Omental fat pad (tissue), 4 donors: ENCODE measurements at places on chromosomes 4 and X.
A peak's percentile ranks its signal among the peaks of the same experiment; 100 is the strongest.

- no peak for DNase-seq
These were observed 231.2 kb upstream of the CPEB2 start for GRCh38 chr4:14771094-14771493.

DNA sequence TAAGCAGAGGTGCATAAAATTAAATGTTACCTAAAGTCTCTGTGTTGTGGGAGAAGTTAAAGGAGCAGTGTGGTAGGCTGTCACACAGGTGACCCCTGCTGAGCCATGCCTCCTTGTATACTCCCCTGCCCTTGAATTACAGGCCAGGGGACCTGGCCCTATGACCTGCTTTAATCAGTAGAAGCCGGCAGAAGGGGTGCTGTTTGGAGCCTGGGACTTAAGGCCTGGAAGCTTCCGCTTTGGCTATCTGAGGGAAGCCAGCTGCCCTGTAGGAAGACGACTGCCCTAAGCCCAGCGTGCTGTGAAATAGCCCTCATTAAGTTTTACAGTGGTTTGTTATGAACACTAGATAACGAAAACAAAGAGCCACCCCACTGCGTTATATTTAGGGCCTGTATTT is 34.1 kb downstream of the SPINK2 start:
- no peak for DNase-seq

- no peak for DNase-seq
These were observed 63.1 kb upstream of the NDP start for GRCh38 chrX:44036336-44036735.

DNA sequence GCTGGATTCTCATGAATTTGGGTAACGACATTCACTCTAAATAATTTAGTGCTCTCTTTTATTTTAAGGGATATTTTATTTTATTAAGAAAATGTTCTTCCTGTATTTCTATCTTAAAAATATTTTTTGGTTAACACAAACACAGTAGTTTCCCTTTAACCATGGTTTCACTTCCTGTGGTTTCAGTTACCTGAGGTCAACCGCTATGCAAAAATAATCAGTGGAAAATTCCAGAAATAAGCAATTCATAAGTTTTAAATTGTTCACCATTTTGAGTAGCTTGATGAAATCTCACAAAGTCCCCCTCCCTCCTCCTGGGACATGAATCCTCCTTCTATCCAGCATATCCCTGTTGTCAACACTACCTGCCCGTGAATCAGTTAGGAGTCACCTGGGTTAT is 71.4 kb downstream of the GBA3 start:
- no peak for DNase-seq

GRCh38 chr4:145299380-145300076 is 119.1 kb upstream of the OTUD4 start:
- DNase-seq: no peak

DNA sequence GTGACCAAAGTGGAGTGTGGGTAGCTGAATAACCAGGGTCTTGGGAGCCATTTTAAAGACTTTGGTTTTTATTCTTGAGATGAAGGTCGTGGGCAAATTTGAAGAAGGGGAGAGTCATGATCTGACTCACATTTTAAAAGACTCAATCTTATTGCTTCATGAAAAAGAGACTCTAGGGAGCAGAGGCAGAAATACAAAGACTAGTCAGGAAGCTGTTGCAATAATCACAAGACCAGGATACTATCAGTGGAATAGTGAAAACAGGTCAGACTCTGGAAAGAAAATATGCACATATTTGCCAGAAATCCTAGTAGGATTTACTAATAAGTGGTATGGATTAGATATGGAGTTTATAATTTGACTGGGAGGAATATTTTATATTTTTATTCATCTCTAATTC is 448.4 kb downstream of the RAPGEF2 start:
- DNase-seq: no peak

DNA sequence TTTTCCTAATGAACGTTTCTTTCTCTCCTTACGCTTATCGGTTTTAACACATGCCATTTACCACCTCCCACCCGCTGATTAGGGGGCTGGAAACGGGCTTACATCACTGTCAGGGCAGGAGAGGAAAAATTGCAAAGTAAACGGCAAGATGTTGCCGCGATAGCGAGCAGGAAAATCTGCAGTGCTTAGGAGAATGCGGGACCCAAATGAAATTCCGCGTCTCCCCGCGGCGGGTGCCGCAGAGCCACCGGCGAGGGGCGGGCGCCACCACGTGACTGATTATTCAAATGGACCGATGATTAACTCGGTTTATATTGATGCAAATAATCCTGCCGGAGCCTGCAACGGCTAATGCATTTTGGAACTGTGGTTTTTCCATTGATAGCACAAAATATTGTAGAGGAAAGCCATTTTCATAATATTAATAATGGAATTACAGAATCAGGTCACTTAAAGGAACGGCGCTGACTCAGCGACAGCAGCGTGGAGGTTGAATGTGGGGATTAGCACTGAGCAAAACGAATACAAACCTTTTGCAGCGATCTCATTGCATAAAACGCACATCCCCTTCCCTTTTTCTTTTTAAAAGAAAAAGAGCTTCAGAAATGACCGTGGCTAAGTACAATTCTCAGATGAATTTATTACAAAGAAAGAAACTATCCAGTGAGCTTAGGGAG is 224.2 kb downstream of the STIM2 start:
- DNase-seq: peak; percentile 28

GRCh38 chrX:43560247-43560946 is 95.7 kb upstream of the MAOA start:
- no peak for DNase-seq

- DNase-seq: no peak
These were observed 282.1 kb downstream of the BCOR start for GRCh38 chrX:39815631-39816030.

DNA sequence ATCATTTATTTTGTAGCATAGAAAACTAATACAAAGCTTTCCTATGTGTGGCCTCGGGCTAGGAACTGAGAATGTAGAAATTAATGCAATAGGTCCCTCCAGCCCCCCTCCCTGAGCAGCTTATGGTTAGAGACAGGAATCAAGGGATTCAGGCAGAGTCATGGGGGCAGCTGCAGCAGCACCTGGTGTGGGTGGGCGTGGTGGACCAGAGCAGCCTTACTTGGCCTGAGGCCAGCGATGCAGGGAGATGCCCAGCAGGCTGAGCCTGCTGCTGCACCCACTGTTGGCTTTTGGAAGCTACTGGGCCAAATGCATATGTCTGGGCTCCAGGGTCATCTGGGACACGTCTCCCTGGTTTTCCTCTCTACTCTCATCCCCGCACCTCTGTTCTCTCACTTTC is 74.0 kb downstream of the STK32B start:
- no peak for DNase-seq

DNA sequence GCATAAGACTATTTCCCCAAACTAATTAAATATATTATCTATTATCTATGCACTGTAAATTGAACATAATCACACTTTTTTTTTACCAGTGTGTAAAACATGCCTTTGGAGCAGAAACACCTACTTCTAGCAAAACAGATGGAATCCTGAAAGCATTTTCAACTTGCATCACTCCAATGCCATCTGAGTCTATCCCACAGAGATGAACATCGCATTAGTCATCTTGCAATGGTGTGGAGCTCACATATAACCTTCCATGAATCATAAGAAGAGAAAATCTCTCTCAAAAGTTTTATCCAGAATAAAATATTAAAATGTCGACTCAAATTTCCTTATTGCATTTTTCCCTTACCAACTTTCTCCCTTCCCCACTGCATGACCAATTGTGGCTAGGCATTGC is 406.7 kb upstream of the ACTRT1 start:
- DNase-seq: no peak

DNA sequence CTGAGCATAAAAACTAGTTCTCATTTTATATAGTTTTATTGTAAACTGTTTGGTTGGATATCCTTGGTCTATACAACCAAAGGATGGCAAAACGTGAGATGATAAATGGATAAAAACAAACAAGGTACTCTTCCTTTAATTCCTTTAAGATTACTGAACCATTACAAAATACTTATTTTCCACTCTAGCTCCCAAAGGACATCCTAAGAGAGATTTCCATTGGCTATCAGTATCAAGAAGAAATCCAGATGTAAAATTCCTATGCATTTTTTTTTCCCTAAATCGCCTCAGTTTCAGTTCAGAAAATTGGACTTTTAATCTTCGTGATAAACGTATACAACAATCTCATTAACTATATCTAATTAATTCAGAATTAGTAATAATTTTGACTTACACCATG is 2.3 kb downstream of the FBXL5 start:
- DNase-seq: no peak

DNA sequence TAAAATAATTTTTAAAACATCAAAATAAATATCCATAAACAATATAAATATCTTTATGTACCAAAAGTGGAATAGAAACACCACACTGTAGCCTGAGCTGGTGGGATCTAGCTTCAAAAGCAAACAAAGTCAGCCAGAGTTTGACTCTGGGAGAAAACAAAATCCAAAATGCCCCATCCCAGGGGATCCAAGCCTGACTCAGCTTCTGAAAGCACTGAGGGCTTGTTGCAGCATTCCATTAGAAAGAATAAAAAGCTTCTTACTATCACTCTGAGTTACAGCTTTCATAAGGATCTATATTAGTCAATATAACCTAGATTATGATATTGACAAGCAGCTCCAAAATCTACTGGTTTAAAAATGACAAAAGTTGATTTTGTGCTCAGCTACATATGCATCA is 149.7 kb upstream of the ANKRD50 start:
- no peak for DNase-seq

GRCh38 chr4:67459164-67459563 is 86.1 kb downstream of the CENPC start:
- no peak for DNase-seq

GRCh38 chrX:16063141-16063540 is 60.2 kb upstream of the GRPR start:
- DNase-seq: no peak

DNA sequence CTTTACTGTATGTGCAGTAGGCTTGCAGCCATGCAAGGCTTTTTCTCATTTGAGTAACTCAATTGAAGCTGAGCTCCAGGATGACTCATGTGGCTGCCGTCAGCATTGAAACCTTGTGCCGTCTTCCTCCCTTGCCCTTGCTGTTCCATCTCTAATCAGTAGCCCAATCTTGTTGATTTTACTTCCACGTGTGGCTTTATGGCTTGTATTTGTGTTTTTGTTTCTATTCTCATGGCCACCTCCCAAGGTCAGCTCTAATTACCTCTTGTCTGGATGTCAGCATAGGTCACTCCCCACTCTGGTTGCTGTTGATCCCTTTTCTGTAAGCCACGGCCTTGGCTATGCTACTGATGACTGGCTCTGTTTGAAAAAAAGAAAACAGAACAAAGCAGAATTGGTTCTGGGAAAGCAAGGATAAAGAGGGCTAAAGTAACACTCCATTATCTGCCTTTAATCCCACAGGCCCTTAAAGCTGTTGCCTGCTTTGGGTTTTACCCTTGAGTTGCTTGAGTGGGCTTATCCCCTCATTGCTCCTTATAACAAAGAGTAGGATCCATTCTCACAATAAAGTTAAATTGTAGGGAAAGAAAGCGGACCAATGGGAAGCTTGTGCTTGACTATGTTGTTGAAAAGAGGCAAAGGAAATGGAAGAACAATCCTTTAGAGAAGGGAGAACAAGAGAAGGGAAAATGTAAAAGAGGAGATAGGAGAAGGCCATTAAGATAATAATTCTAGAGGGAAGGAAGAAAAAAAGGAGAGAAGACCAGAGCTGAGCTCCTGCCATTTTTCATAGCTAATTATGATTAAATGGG is 173.9 kb upstream of the PGRMC2 start:
- DNase-seq: no peak

- DNase-seq: no peak
These were observed 1.6 kb upstream of the WWC2 start for GRCh38 chr4:183097231-183098018.

- DNase-seq: no peak
These were observed 37.6 kb downstream of the PGRMC2 start for GRCh38 chr4:128249787-128250668.

DNA sequence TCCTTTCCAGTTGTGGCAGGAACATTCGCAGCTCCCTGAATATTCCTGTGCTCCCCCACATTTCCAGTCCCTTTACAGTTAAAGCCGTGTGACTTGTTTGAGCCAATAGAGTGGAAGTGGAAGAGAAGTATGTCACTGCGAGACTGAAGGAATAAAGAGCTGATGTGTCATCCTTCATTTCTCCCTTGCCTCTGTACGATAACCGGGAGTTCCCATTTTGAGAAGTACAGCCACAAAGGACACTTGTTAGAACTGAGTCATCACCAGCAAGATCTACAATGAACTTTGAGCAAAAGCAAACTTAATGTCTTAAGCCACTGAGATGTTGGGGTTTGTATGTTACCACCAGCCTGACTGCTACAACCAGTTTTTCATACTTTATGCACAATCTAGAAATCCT is 92.3 kb downstream of the SPRY1 start:
- DNase-seq: no peak

GRCh38 chr4:117847849-117848248 is 186.4 kb upstream of the NDST3 start:
- no peak for DNase-seq

- no peak for DNase-seq
These were observed 95.2 kb downstream of the AMMECR1 start for GRCh38 chrX:110222497-110223257.

DNA sequence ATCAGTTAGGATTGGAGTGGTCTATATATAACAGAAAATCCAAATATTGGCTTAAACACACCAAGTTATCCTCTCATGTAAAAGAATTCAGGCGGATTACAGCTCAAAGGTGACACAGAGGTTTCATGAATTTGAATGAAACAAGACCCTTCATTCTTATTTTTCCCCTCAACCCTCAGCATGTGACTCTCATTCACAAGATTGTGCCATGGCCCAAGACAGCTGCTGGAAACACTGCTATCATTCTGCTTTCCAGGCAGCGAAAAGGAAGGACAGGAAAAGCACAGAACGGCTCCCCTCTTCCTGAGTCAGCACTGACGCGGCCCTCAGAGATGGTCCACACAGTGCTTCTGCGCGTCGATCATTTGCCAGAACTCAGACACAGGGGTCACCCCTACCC is 891.0 kb upstream of the FRG1 start:
- no peak for DNase-seq

GRCh38 chr4:173282626-173283025 is 51.5 kb downstream of the HMGB2 start:
- DNase-seq: no peak

- DNase-seq: no peak
These were observed 73.1 kb downstream of the MAPK10 start for GRCh38 chr4:86286726-86287125.
